GM12878 (cell line): ENCODE measurements at places on chromosomes 13 and 19. TPM values are rescaled to one million over a fixed set of nuclear protein-coding genes. Genes with fewer than 3 reads are reported as not detected.

DNA sequence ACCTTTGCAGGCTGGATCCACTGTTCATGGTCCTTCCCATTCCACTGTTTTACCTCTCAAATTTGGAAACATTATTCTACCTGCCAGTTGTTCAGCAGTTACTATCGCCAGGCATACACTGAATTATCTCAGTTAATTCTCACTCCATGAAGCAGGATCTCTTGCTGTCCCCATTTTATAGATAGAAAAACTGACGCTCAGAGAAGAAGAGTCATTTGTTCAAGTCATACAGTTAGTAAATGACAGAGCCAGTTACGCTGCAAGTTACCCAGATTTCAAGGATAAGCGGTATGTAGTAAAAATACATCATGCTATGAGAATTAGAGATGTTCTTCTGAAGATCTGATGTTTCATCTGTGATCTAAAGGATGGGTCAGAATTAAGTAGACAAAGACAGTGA, 40.2 kb upstream of the IGSF23 start:
- H3K36me3 ChIP-seq, result no peaks in the 10 kb centered on the region
- no peak for DNase-seq
- H3K27ac ChIP-seq, result no peak overlapping the region
- no peaks in the 10 kb centered on the region; the same call in 1 of the 2 replicates for H3K27me3 ChIP-seq

DNA sequence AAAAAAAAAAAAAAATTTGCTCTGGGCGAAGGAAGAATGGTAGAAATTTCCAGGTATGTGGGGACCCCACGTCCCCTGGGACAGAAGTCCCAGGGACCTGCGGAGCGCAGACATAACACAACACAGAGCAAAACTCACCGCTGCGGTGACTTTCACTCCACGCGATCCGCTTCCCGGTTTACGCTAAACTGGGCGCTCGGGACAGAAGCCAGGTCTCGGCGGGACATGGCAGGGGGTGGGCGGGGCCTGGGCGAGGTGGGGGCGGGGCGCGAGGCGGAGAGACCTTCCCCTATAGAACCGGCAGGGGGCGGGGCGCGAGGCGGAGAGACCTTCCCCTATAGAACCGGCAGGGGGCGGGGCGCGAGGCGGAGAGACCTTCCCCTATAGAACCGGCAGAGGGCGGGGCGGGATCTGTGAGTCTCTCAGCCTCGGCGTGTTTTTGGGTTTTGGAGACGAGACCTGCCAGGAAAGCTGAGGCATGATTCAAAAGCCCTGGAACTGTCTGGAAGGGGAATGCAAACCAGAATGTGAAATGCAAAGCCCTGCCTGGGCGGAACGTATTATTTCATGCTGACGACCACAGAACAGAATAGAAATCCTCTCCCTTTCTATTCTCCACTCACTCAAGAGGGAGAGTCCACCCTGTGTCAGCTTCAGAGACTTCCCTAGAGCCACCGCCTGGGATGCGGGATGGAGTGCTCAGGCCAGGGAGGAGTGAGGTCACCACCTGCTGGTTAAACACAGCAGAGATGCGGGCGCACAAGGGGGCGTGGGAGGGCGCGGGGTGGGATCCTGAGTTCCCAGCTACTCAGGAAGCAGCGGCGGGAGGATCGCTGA, 20.2 kb upstream of the ERVV-1 start:
- no peaks in the 10 kb centered on the region for H3K27me3 ChIP-seq
- H3K4me3 ChIP-seq, result no peak overlapping the region
- H3K27ac ChIP-seq, result no peak overlapping the region
- no peaks in the 10 kb centered on the region for H3K4me1 ChIP-seq
- no peak for DNase-seq

DNA sequence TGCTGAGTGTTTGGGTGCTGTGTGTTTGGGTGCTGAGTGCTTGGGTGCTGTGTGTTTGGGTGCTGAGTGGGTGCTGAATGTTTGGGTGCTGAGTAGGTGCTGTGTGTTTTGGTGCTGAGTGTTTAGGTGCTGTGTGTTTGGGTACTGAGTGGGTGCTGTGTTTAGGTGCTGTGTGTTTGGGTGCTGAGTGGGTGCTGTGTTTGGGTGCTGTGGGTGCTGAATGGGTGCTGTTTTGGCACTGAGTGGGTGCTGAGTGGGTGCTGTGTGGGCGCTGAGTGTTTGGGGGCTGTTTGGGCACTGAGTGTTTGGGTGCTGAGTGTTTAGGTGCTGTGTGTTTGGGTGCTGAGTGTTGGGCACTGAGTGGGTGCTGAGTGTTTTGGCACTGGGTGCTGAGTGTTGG, 48.5 kb upstream of the F7 start:
- H3K4me3 ChIP-seq, result no peak overlapping the region
- H3K27ac ChIP-seq, result no peak overlapping the region
- H3K27me3 ChIP-seq, result no peaks in the 10 kb centered on the region
- no peaks in the 10 kb centered on the region for H3K4me1 ChIP-seq

DNA sequence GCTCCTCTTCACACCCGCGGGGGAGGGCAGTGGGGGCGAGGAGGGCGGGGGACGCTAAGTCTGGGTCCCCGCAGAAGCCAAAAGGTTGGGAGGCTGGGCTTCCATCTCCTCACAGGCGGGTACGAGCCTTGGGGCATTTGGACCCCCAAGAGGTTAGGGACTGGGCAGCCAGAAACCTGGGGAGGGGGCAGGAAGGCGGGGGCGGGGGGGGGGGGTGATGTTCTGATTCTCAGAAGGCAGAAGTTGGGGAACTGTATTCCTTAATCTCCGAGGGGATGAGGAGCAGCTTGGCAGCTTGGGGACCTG, 5.1 kb downstream of the BCL3 start:
- H3K27ac ChIP-seq, result peak overlapping the region; percentile 95
- no peak for DNase-seq
- peaks cover 9% of the 10 kb centered on the region for H3K36me3 ChIP-seq
- H3K4me1 ChIP-seq, result peaks cover 34% of the 10 kb centered on the region
- H3K27me3 ChIP-seq, result no peaks in the 10 kb centered on the region

GRCh38 chr19:7744871-7745650, 2.3 kb downstream of the CD209 start:
- H3K27me3 ChIP-seq, result no peaks in the 10 kb centered on the region
- H3K27ac ChIP-seq, result no peak overlapping the region
- H3K36me3 ChIP-seq, result no peaks in the 10 kb centered on the region
- H3K4me3 ChIP-seq, result no peak overlapping the region

GRCh38 chr13:31722673-31723072, 16.7 kb upstream of the RXFP2 start:
- DNase-seq, result no peak
- no peak overlapping the region for H3K4me3 ChIP-seq
- no peak overlapping the region for H3K27ac ChIP-seq
- H3K36me3 ChIP-seq, result no peaks in the 10 kb centered on the region
- H3K27me3 ChIP-seq, result no peaks in the 10 kb centered on the region

- H3K27ac ChIP-seq, result no peak overlapping the region
- no peaks in the 10 kb centered on the region for H3K36me3 ChIP-seq
- no peak for DNase-seq
- H3K4me1 ChIP-seq, result no peaks in the 10 kb centered on the region
- H3K4me3 ChIP-seq, result no peak overlapping the region
Observed at GRCh38 chr13:36357692-36358091, 11.5 kb upstream of the SPART start.

- DNase-seq, result no peak
- H3K4me1 ChIP-seq, result peaks cover 7% of the 10 kb centered on the region
- no peak overlapping the region for H3K27ac ChIP-seq
- no peaks in the 10 kb centered on the region for H3K27me3 ChIP-seq
- H3K36me3 ChIP-seq, result peaks cover 48% of the 10 kb centered on the region
Observed at GRCh38 chr19:8483165-8483564, 19.3 kb downstream of the PRAM1 start.

GRCh38 chr19:4705413-4706131, 18.1 kb downstream of the DPP9 start:
- peaks cover 23% of the 10 kb centered on the region for H3K36me3 ChIP-seq
- no peak overlapping the region for H3K4me3 ChIP-seq
- H3K27me3 ChIP-seq, result no peaks in the 10 kb centered on the region
- peaks cover 12% of the 10 kb centered on the region for H3K4me1 ChIP-seq
- DNase-seq, result no peak
- H3K27ac ChIP-seq, result no peak overlapping the region

DHDH gene
- 0.40 TPM in 1 of 2 replicates, not detected in the other for polyA plus RNA-seq

VSTM2B gene
- not detected in 2 replicates for polyA plus RNA-seq

PPP1R15A gene
- polyA plus RNA-seq, result 41.8 and 44.1 TPM in 2 replicates

FOSB gene
- 0.45 and 0.82 TPM in 2 replicates for polyA plus RNA-seq
